ENCODE measurements at places on chromosomes 1 and 21. TPM values are rescaled to one million over a fixed set of nuclear protein-coding genes. Genes with fewer than 3 reads are reported as not detected.

Gene GCSAML
- polyA plus RNA-seq = not detected

Gene KPRP
- 0.90 TPM for polyA plus RNA-seq

Gene EIF4G3
- polyA plus RNA-seq = 44.6 TPM

Gene NBPF10
- polyA plus RNA-seq = 1.1 TPM

Gene GPR37L1
- 0.01 TPM for polyA plus RNA-seq

Gene KCNJ6
- not detected for polyA plus RNA-seq

Gene ADAMTS5
- polyA plus RNA-seq = 0.01 TPM

Gene TEX38
- not detected for polyA plus RNA-seq

Gene OR6N1
- not detected for polyA plus RNA-seq

Gene KIAA1614
- 0.12 TPM for polyA plus RNA-seq

Gene MATN1
- not detected for polyA plus RNA-seq

Gene SAMSN1
- polyA plus RNA-seq = not detected

Gene ADGRL2
- 6.6 TPM for polyA plus RNA-seq

Gene ACTA1
- polyA plus RNA-seq = 0.05 TPM

Gene CDC42BPA
- 7.0 TPM for polyA plus RNA-seq

Gene TMEM269
- polyA plus RNA-seq = not detected

Gene SERTAD4
- 0.64 TPM for polyA plus RNA-seq

Data from keratinocyte (primary cell).